ENCODE measurements at places on chromosomes 3 and 15. TPM values are rescaled to one million over a fixed set of nuclear protein-coding genes. Genes with fewer than 3 reads are reported as not detected.

The DIPK2A gene
- 162 TPM for total RNA-seq

The FBXW12 gene
- 0.27 TPM for total RNA-seq

The RGMA gene
- total RNA-seq: 6.1 TPM

DNA sequence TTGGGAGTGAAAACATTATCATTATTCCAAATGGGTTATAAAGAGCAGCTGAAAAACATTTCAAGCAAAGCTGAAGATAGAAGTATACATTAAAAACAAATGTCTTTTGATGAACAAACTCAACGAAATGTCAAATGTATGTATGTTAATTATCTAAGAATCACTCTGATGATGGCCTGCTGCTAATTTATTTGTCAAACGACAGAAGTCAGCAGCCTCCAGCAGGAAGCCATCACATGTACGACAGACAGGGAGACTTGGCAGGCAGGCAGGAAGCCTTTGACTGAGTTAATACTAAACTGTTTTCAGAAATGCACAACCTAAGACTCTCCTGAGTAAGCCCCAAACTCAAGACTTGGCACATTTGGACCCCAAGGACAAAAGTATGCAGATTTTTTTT is 491.1 kb downstream of the ZNF385D start:
- DNase-seq: no peak

DNA sequence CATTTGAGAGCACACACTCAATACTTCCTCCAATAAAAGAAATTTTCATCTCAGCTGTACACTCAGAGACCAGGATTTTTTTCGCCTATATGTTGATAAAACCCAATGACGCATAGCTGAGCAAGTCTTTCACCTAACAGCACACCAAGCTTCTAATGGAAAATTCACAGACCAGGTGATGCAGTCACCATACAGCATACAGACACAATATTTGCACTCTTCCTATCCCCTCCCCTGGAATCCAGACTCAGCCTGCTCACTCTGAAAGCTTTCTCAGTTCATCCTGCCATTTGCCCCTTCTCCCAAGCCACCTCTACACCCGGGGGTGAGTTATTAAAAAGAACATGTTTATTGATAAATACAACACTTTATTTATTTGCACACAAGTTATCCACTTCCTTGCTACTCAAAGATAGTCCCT is 1.7 kb downstream of the TBC1D5 start:
- DNase-seq: peak; percentile 58

The SAXO2 gene
- total RNA-seq: 0.25 TPM

DNA sequence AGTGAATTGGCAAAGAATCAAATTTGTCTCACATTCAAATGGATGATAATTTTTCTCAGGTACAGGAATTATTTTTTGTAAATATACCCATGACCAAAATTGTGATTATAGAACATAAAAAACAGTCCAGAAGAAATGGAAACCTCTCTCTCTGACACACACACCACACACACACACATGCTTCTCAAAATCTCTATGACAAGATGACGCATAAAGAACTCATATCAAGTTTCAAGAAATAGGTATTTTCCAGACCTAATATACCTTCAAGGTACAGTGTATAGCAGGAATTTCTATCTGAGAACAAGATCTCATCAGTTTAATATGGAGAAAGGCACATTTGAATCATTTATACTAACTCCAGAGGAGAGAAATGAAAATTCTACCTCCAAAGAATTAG is 1069.1 kb upstream of the ALCAM start:
- DNase-seq: no peak

The CTXND1 gene
- total RNA-seq: not detected

- no peak for DNase-seq
These were observed 19.0 kb upstream of the PARP14 start for GRCh38 chr3:122661633-122662032.

The TIPIN gene
- 21.5 TPM for total RNA-seq

DNA sequence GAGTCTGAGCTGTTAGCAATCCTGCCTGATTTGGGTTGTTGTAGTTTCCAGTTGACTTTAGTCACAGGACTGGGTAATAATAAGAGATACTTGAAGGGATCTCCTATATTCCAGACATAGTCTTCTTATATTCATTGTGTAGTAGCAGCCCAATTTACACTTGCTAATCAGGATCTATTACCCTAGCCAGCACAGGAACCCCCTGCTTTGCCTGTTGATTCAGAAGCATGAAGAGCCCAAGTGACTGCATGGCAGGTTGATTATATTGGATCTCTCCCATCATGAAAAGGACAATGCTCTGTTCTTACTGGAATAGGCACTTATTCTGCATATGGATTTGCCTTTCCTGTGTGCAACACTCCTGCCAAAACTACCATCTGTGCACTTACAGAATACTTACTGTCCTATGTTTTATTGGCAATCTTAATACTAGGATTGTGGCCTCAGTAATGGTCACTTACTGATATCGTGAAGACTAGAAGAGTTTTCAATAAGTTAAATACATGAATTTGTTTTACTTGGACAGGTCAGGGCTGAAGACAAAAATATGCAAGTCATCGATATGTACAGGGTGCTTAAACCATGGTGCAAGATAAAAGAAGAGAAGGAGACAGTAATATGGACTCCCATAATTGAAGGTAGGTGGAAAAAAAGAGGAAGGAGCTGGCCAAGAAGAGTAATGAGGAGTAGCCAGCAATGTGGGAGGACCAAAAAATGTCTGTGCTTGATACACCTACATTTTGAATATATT is 304.1 kb downstream of the MCTP2 start:
- DNase-seq: no peak

DNA sequence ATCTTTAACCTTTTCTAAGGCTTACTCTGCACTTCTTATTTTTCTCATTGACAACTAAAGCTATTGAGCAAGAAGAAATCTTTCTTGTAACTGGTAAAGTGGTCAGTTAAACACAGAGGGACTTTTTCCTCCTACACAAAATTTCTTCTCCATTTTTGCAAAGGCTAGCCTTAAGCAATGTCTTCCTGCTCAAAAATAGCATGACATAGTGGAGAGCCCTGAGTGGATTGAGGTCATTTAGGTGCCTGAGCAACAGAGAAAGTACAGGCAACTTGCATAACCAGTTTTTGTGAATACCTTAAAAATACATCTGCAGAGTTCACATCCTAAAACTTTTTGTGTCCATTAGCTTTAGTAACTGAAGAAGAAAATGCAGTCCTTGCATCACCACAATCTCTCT is 144.7 kb upstream of the TTC14 start:
- DNase-seq: peak; percentile 11

- DNase-seq: no peak
These were observed 3.7 kb upstream of the ZBTB47 start for GRCh38 chr3:42649783-42650182.

DNA sequence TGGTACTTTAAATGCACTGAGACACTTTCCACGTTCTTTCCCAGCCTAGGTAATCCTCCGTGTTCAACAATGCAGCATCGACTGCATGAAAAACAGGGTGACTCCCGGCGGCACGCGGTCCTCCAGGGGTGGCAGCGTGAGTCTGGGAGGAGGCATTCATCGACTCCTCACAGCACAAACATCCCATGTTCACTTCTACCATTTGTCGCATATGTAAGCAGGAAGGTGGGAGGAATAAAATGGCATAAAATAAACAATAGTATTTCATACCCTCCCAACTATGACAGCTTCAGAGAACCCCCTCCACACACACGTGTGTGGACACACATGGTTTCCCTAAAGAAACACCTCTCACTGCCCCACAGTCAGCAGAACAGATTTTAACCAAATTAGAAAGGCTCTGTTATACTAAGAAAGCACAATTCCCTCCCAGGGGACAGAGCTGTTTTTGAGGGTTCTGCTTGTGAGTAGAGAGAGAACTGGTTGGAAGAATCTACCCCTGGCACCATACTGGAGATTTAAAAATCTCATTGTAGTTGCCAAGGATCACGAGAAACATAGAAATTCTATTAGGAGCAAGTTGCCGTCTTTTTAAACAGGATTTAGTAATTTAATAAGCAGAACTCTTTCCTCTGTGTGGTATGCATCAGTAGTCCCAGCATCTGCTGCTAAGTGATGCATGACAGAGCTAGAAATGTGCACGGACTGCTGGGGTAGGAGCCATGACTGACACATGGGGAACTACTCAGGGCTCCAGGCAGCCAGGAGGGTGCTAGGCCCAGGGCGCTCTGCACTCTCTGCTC is 6.0 kb downstream of the FAM43A start:
- DNase-seq: no peak

- no peak for DNase-seq
These were observed 57.2 kb downstream of the CBLB start for GRCh38 chr3:105811518-105812193.

GRCh38 chr15:67048281-67049279 is 16.8 kb upstream of the SMAD3 start:
- peak; percentile 96 for DNase-seq

DNA sequence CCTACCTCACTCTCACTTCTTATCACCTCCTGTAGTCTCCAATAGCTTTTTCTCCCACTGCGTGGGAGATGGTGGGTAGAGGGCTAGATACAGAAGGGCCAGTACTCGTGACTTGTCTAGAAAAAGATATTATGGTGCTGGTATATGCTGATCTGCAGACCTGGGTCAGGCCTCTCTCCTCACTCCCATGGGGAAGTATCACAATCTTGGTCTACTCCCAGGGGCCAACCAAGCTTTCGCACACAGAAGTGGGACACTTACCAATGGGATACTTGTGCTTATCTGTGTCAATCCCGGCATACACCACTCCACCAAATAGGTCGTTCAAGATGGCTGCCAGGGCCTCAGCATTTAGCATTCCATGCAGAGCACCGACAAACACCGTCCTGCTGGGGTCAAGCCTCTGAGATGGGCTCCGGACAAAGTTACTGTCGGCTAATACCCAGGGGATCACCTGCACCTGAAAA is 9.0 kb upstream of the RPS17 start:
- no peak for DNase-seq

The CYP11A1 gene
- 0.33 TPM for total RNA-seq

DNA sequence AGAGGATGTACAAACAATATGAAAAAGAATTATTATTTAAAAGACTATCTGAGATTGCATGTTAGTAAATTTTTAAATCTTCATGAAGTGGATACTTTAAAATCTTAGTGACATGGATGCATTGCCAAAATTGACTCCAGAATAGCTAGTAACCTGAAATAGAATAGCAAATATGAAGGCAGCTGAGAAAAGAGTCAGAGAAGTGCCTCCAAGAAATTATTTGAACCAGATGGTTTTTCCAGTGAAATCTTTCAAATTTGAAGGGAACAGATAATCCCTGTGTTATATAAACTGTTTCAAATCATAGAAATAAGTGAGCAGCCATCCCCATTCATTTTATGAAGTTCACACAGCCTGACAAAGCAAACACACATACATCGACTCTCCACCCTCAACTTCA is 29.6 kb downstream of the FSIP1 start:
- peak; percentile 69 for DNase-seq

The BFSP2 gene
- total RNA-seq: not detected

GRCh38 chr3:4166540-4166939 is 136.6 kb upstream of the SETMAR start:
- no peak for DNase-seq

DNA sequence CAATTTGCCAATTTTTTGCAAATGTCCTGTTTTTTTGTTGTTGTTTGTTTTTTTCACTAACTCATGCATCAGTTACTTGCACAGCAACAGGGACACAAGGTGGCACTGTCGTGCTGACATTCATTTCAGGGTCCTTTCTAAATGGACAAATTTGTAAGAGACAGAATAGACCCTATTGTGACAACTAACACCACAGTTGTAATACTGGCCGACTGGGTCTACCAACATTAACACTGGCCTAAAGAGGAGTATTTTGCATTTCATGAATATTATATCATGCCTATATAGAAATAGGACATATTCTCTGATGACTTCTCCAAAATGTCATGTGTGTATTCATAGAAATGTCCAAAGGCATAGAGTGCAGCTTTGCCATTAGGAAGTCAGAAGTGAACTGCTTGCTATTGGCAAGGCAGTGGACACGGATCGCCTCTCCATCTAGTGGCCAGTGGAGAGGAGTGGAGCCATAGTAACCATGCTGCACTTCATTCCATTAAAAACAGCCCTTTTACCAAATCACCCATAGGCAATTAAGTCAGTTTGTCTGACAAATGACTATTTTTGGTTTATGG is 54.8 kb downstream of the ZBTB20 start:
- peak; percentile 77 for DNase-seq

GRCh38 chr3:65436580-65436979 is 602.1 kb downstream of the MAGI1 start:
- DNase-seq: no peak

- DNase-seq: no peak
These were observed 57.1 kb upstream of the GATA2 start for GRCh38 chr3:128550113-128550440.

DNA sequence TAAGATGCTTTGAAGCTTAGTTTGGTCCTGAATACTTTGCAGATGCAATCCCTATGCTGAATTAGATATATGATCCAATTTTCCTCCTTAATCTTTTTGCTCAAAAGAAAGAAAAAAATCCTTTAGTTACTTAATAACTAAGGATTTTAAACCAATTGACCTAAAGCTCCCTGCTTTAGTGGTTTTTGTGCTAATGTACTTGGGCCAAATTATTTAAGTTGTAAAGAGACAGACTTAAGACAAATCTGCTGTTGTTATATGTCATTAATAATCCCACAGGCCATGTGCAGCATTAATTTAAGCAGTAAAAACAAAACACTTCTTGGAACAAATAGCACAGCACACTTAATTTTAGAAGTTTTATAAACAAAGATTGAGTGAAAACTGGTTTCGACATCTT is 776.1 kb upstream of the SEMA6D start:
- no peak for DNase-seq

The UBA7 gene
- 69.4 TPM for total RNA-seq

DNA sequence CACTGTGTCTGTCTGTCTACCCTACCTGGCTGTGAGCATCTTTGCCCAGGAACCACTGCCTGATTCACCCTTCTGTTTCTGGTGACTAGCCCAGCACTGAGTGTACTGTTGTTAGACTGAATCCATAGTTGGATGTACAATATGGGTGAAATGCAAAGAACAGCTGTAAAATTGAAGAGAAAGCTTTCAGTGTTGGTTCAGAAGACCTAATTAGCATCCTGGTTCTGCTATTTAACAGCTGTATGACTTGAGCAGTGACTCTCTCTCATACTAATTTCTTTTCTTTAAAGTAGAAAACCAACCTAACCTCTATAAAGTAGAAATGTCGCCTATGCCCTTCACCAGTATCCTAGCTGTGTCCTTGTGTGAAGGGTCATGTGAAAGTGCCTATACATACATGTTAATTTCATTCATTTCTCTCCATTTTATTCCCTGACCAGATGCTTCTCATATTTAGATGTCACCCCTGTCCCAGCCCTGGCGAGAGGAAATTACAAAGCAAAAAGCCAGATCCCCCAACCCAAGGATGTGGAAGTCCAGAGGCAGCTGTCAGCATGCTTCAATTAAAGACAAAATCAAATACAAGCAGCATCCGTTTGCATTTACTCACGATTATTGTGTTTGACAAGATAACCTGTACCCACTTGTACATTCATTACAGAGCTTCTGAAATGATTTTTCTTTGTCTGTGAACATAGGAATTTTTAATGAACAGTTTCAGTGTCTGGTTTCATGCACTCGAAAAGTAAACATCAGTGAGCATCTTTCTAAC is 305.7 kb upstream of the ICE2 start:
- no peak for DNase-seq

GRCh38 chr15:29838352-29839010 is 16.2 kb upstream of the TJP1 start:
- DNase-seq: no peak

All from fibroblast of the aortic adventitia (primary cell).